ENCODE measurements at places on chromosomes 16 and 17.
A peak's percentile ranks its signal among the peaks of the same experiment; 100 is the strongest.

- peaks cover 99% of the 10 kb centered on the region for H3K4me1 ChIP-seq
- DNase-seq = peak; percentile 83
- peaks cover 31% of the 10 kb centered on the region for H3K36me3 ChIP-seq
- no peaks in the 10 kb centered on the region for H3K27me3 ChIP-seq
- peak overlapping the region; percentile 71 for H3K4me3 ChIP-seq
- H3K27ac ChIP-seq = peak overlapping the region; percentile 94
Observed at GRCh38 chr17:44112284-44113280, 10.9 kb downstream of the HDAC5 start.

DNA sequence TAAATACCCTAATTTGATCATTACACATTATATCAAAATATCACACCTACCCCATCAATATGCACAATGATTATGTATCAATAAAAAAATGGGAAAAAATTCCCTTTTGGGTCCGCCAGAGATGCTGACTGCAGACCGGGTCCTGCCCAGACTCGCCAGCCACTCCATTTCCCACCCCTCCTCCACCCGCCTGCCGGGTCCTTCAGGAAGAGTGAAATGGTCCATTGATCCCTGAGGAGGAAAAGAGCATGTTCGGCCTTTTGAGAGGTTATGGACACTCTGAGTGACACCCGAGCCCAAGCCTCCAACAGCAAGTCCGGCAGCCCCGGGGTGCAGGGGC is 123.9 kb upstream of the ZFHX3 start:
- no peak overlapping the region for H3K4me3 ChIP-seq
- peaks cover 13% of the 10 kb centered on the region for H3K27me3 ChIP-seq
- no peaks in the 10 kb centered on the region for H3K36me3 ChIP-seq
- H3K4me1 ChIP-seq = peaks cover 40% of the 10 kb centered on the region
- H3K27ac ChIP-seq = peak overlapping the region; percentile 81

- peaks cover 44% of the 10 kb centered on the region for H3K36me3 ChIP-seq
- H3K4me1 ChIP-seq = peaks cover 69% of the 10 kb centered on the region
- H3K27ac ChIP-seq = peak overlapping the region; percentile 98
- DNase-seq = no peak
Observed at GRCh38 chr17:58005728-58006559, 1.1 kb downstream of the SRSF1 start.

DNA sequence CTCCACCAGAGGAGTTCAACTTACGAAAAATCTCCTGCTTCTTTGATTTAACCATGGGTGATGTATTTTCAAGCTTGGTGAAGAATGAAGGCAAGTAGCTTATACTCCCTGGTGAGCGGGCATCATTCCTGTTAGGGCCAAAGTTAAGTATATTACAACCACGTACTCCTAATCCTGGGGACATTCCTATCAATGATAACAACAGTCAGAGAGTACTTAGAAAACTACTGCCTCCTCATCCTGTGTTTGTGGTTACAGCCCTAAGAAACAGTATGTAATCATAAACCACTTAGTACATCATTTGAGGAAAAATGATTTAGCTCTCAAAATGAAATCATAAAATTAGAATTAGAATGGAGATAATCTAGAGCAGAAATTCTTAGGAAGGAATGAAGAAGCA is 47.3 kb downstream of the TTC19 start:
- peaks cover 76% of the 10 kb centered on the region for H3K36me3 ChIP-seq
- no peaks in the 10 kb centered on the region for H3K27me3 ChIP-seq
- H3K4me3 ChIP-seq = no peak overlapping the region
- H3K27ac ChIP-seq = no peak overlapping the region

Data from left ventricle myocardium inferior (tissue), 1 donor.